ENCODE measurements at places on chromosomes 3 and 15.

DNA sequence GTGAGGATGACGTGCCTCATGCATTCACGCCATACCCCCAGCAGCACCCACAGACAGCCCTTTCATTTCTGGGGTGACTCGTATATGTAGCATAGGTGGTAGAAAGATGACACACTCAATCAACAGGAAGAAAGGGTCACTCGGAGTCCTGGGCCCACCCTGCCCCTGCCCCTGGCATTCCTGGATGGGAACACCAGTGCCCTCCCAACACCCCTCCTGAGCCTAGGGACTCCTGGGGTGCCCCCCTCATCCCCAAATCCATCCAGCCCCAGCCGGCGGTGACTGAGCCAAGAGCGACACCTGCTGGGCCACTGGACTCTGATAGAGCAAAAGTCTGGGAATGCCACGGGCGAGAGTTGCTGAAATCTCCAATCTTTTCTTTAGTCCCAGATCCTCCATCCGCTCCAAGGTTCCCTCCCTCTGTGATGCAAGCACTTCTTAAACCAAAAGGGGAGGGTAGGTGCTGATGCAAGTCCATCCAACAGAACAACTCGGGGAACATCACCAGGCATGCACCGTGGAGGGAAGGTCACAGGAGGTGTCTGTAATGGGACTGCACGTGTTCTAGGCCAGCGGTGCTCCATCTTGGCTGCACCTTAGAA lies 31.1 kb downstream of the ACAN start:
- DNase-seq: peak; percentile 8

DNA sequence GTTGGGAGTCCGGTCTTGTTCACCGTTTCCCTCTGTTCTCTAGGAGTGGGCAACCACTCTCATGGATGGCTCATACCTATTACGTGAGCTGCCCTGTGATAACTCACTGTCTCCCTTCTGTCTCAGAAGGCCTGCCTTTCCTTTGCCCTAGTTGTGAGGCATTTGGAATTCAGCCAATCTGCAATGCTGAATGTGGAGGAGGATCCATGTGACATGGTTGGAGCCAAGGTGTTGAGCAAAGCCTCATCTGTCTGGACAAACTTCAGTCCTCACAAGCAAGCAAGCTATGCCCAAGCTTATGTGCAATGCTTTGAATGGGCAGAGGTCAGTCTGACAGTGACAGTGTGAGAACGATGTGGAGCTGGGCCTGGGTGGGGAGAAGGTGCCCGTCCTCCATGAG lies 37.8 kb upstream of the ATP10A start:
- DNase-seq: no peak

- no peak for DNase-seq
Measured at GRCh38 chr3:194875581-194876402, 190.1 kb downstream of the FAM43A start.

DNA sequence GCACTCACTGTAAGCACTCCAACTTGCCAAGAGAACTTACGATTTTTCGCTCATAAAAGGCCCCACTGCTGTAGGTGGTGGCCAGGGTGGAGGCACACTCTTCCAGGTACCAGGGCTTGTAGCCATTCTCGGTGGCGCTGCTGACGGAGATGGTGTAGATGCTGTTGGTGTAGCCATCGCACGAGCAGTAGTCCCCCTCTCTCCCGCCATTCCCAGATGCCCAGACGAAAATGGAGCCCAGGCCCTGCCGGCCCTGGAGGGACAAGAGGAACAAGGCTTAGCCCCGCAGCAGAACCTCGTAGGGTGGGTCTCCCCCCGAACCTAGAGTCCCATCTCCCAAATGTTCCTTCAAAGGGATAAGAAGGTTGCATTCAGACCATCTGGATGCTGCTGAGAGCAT lies 96.3 kb downstream of the PCSK6 start:
- no peak for DNase-seq

GRCh38 chr15:48315041-48315440 lies 16.2 kb upstream of the DUT start:
- no peak for DNase-seq

GRCh38 chr3:99111235-99111634 lies 209.7 kb upstream of the DCBLD2 start:
- DNase-seq: no peak

DNA sequence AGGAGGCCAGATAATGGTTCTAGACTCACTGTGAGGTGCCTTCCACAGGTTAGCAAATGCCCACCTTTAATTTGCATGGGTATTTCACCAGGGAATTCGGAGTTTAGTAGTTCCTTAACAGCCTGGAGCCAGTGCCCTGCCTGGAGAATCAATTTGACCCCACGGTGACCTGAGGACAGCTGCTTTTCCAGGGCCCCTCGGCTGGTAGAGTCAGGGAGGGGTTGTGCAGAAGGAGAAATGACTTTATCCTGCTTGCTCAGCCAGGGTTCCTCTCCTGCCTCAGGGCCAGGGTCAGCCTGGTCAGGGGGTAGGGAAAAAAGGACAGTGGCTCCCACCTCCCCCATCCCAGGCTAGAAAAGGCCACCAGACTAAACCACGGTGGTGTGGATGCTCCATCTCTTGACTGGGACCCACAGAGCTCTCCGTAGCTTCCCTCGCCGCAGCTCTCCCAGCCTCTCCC lies 12.0 kb downstream of the DLL4 start:
- DNase-seq: no peak

- peak; percentile 64 for DNase-seq
Measured at GRCh38 chr15:60649845-60650548, 171.1 kb upstream of the ICE2 start.

DNA sequence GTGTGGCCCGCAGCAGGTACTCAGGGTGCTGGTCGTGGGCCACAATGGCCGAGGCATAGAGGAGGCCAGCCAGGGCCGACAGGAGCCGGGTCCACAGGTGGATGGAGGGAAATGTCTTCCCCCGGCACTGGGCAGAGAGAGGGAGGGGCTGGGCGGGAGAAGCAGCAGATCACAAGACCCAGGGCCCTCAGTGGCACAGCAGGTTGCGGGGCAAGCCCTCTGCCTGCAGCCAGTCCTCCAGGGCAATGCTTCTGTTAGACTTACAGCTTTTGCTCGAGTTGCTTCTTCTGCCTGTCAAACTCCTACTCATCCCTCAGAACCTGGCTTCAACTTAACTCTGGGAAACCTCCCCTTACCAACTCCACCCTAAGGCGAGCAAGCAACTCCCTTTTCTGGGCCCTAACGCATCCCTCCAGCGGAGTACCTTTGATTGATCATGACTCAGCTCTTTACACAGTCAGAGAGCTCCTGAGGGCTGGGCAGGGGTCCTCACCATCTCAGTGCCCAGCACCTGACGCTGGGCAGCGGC lies 16.0 kb downstream of the TMEM44 start:
- no peak for DNase-seq

DNA sequence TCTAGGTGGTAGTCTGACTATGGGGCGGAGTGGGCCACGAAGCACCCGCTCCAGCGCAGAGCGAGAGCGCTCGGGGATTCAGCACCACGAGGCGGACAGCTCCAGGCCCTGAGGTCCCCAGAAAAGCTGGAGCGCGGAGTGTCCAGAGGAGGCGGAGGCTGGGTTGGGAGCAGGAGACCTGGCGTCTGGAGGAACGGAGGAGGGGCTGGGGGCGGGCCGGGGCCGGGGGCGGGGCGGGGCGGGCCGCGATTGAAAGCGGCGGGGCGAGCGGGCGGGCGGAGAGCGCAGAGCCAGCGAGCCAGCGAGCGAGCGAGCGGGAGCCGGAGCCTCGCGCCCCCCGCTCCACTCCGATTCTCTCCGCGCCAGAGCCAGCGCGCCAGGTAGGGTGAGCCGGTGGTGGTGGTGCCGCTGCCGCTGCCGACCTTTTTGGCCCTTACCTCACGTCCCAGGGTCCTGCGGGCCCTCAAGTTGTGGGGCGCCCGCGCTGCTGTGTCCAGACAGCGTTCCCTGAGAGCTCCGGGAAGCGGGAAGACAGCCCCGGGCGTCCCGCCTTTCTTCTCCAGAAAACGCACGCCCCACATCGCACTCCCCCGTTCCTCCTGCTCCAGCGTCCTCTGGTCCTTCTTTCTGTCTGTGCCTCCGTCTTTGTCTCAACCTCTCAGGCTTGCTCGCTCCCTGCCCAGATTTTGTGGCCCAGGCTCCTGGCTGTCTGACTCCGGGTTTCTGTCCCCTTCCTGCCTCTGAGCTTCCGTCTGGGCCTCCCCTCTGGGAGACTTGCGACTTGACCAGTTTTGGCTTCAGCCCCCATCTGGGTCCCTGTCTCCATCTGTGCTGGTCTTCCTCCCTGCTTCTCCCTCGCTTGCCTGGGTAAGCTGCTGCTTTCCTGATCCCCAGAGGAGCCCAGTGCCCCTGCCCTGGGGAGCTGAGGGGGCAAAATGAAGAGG lies at the start of gene GRM2:
Gene GRM2, plus strand, starts transcription at position 281 of the 944 bp plus-strand sequence. CDS start 1,916 bp downstream, outside the sequence.
- no peak for DNase-seq

DNA sequence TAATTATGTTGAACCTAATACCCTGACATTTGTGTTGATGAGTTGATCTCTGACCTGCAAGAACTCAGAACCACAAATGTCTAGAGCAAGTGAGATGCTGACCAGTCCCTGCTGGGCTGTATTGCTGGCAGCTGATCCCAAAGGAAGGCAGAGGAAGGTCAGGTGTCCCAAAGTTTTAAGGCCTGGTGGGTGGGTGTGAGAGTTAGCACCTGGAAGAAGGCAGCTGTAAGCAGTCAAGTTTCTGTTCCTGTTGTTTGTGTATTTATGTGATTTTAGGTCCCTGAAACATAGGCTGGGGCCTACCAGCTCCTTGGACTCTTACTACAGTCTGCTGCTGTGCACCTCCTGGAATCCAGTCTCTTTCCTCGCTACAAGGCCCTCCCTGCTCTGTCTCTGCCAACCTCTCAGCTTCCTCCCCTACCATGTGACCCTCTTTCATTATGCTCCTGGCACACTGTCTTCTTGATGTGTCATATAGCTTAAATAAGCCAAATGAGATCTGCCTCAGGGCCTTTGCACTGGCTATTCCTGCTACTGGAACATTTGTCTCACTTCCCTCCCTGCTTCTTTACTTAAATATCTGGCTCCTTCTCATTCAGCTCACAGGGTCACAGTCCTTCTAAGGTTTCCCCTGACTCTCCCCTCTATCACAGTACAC lies 31.0 kb upstream of the ATOSA start:
- no peak for DNase-seq

DNA sequence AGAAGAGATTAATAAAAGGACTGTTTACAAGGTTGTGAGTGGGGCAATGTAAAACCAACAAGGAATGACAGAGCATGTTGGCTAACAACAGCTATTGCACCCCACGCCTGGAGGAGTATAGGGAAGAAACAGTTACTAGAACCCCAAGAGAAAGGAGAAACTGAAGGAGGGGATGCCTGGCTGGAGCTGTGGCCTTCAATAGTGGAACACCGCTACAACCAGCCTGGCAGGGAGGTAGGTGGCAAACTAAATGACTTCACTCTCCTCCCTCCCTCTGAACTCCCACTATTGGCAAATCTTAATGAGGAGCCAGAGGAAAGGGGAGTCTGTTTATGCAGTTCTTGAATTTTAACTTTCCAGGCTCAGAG lies 7.2 kb upstream of the CD47 start:
- no peak for DNase-seq

- DNase-seq: no peak
Measured at GRCh38 chr3:56375654-56376053, 92.6 kb downstream of the ERC2 start.

DNA sequence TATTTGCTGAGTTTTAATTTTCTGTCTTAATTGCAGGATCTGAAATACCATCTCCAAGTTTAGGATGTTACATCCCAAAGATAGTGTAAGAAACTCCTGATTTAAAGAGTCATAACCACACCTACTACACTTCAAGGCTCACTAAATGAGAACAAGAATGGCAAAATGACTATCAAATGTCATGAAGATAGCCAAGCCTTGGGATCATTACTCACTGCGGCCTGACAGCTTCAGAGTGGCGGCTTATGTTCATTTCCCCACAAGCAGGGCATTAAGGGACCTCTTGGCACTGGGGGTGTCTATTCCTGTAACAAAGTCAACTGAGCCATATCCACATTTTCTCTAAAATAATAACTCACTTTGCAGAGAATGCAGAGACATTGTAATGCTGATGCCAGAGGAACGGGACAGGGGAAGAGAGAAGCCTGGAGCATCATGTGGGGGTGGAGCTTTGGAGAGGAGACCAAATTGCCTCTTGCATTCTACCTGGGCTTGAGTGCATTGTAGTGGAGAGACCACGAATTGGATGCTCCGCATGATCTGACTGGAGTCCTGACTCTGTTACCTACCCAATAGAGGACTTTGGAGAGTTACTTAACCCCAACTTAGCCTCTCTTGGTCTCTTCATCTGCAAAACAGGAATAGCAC lies 219.2 kb downstream of the OPA1 start:
- DNase-seq: no peak

- DNase-seq: no peak
Measured at GRCh38 chr15:53033709-53034108, 243.6 kb upstream of the ONECUT1 start.

GRCh38 chr3:159899166-159899565 lies 89.5 kb upstream of the IL12A start:
- no peak for DNase-seq

DNA sequence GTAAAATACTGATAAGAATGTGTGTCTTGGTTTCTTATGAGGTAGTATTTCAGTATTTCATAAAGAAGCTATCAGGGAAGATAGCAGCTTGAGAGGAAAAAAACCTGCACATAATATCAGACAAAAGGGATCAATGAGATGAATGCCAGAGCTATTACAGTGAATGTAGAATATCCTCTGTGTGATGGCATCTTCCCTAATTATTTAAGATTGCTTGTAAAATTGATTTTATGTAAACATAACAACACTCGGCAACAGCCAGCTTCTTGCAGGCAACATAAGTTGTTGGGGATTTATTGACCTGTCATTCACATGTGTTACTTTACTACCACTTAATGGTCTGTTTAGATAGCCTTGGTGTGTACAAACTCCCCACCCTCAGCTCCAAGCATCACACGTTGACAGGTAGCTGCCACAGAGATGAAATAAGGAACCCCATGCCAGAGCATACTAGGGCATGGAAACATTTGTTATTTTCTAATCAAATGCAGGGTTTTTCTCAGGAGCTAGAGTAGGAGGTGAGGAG lies 49.2 kb upstream of the RARB start:
- no peak for DNase-seq

DNA sequence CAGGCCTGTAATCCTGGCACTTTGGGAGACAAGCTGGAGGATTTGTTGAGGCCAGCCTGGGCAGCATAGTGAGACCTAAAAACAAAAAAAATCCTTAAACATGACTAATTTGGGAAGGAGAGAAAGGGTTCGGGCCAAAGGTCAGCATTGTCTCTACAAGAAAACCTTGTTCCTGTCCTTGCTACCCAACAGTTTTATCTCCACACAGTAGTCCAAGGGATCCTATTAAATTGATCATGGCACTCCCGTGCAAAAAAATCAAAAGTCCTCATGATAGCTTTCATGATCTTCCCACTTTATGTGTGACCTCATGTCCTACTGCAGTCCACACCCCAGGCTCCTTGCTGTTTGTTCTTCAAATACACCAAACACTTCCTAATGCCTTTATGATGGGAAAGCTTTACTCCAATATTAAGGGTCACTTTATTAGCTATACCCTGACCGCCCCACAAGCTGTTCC lies 4.2 kb downstream of the RPL15 start:
- DNase-seq: no peak

DNA sequence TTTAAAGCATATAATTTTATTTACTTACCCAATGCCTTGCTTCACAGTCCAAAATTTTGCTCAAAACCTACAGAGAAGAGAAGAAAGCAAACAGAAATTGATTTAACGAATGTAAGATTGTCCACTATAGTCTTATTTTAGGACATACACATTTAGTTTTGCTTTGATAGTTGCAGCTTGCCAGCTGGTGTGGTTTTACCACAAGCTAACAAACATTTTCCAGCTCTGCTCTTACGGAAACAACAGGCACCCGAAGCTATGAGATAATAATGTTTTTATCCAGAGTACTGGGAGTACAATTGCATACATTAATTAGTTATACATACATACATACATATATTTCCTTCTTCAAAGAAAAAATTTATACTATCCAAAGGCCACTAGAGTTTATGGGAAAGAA lies 10.4 kb downstream of the BCL6 start:
- DNase-seq: no peak

Data from CD4-positive, CD25-positive, alpha-beta regulatory T cell (primary cell).